ENCODE measurements at places on chromosomes 13 and 19.

DNA sequence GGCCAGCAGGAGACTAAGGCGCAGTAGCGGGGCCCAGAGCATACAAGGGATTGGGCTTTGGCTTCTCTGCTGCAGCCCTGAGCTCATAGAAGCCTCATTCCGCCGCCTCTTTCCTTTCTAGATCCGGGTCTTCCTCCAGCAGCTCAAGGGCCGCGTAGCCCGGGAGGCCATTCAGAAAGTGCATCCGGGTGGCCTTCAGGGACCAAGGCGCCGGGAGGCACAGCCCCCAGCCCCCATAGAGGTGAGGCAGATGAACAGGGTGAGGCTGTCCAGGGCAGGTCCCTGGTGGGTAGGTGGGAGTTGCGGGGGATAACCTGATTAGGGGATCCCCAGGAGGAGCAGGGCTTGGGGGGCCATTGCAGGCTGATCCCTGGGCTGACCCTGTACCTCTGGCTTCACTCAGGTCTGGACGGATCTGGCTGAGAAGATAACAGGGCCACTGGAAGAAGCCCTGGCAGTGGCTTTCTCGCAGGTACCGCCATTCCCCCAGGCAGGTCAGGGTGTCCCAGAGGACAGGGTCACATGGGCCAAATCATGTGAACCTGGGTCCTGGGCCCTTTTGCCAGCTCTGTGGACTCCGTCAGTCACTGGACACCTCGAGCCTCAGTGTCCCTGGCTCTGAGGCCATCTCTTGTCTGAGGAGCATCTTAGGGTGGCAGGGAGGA, 1.3 kb downstream of the SNAPC2 start:
- no peak for DNase-seq

DNA sequence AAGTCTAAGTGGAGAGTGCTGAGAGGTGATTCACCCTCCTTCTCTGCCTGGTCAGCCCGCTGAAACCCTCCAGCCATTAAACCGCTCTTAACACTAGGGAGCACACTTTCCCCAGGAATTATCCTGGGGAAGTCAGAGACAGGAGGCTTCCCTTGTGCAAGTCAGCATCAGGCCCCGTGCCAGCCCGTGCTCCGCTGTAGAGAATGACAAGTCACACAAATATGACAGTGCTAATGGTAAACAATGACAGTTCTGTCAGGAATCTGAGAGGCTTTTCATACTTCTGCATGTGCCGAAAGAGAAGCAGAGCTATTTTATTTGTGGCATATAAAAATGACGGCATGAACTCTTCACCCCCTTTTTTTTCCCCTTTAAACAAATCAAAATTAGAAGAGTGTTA, 816.9 kb upstream of the SLC10A2 start:
- DNase-seq, result peak; percentile 98

- DNase-seq, result no peak
These were observed 6.8 kb downstream of the ZC3H4 start for GRCh38 chr19:47106821-47107201.

DNA sequence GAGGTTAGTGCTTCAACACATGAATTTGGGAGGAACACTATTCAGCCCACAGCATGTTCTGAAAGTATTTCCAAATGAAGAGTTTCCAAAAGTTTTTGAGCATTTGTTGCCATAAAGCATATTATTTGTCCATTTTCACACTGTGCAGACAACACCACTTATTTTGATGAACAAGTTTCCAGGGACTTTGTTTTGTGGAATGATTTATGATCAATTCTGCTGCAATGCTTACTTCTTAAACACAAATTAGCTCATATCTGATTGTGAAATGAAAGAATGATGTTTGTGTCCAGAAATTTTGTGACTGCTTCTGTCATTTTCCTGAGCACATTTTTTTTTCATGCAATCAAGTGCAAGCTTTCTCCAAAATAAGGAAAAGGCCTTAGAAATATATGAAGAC, 205.3 kb downstream of the RAP2A start:
- DNase-seq, result no peak

DNA sequence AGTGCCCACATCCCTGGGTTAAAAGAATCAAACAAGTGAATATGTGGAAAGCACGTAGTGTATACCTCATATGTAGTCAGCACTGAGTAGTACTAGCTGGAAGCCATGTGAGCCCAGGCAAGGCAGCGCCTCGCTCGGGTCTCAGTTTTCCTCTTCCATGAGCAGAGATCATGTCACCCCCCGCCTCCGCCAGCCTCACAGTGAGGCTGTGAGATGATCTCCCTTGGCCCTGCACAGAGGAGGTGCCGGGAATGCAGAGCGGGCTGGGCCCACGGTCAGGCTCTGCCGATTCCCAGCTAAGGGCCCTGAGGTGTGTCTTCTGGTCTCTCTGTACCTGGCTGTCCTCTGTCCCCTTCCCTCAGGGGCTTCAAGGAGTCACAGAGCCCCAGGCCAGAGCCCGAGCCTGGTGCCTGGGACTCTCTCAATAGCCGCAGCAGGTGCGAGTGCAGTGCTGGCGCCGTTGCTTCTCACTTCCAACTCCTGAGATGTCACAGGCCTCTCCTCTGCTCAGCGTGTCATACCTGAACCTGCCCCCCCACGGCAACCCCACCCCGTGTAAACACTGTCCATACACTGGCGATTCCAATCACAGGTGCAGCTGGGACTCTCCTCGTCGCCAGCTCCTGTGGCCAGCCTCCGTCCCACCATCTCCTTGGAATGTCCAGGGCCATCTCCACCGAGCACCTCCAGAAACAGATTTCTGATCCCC, 26.9 kb downstream of the DPF1 start:
- DNase-seq, result no peak
